Stimulated activated CD4-positive, alpha-beta T cell treated with anti-CD3 and anti-CD28 coated beads, Interleukin-2, amount 100 ng/mL, for 48 hours (primary cell): ENCODE measurements at places on chromosomes 12 and 14.
A peak's percentile ranks its signal among the peaks of the same experiment; 100 is the strongest.

DNA sequence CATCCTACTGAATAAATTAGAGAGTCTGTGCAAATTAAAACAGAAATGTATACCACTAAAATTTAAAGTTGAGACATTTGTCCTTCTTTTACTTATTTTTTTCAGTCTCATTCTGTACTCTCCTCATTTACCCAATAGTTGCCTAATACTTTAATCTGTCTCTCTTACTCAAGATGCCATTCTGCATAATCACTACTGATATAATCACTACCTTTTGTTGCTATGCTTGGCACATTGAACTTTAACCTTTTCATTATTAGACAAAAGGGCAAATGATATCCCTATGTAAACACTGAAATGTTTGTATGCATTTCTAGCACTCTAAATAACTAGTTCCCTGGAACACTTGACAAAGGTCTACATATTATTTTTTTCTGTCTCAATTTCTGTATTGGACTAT, 1108.3 kb upstream of the FLRT2 start:
- no peak for DNase-seq

DNA sequence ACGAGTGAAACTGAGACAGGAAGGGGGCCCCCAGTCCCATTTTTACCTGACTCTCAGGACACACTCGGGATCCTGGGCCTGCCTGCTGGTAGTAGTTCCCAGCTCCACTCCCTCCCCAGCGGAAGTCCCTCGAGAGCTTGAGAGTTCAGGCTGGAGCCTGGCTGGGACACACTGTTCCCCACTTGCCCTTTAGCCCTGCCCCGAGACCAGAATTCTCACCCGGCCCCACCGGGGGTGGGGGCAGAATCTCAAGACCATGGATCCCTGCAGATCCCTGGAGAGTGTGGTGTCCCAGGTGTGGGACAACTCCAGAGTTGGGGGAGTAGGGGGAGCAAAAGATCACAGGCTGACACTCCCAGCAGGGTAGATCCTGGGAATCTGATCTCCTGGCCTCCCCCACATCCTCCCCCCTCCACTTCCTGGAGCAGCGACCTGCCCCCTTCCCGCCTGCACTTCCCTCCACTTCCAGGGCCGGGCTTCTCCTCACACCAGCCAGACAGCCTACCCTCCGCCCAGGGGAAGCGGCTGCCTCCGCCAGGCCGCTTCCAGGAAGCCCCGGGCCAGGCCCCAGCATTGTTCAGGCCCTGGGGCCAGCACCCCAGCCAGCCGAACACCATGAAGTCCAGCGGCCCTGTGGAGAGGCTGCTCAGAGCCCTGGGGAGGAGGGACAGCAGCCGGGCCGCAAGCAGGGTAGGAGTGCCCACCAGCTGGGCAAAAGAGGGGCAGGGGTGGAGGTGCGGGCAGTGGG, at the start of gene TNS2:
Gene TNS2 (plus strand): TSS at position 495 of the 748 bp plus-strand sequence. CDS start 121 bp downstream, at position 616.
- no peak for DNase-seq

DNA sequence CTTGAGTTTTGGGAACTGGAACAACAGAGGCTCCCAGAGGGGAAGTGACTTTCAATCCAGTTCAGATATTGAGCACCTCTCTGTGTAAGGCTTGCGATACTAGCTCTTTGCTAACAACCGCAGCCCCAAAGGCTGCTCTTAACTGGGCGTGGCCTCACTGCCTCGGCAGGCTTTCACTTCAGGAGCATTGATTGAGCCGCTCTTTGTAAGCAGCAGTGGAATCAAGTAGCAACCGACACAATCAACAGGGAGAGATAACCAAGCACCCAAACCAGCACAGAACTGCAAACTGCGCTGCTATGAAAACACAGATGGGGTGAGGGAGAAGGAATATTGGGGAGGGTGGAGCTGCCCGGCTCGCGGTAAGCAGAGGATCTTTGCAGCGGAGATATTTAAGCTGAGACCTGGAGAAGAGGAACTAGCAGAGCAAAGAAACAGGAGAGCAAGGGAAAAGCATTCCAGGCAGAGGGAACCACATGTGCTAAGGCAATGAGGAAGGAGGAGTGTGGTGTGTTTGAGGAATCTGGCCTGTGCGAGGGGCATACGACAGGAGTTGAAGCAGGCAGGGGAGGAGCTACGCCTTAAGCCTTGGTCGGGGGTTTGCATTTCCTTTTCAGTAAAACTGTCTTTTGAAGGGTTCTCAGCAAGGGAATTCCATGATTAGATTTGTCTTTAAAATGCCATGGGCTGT, 17.3 kb upstream of the YY1 start:
- DNase-seq, result peak; percentile 52

DNA sequence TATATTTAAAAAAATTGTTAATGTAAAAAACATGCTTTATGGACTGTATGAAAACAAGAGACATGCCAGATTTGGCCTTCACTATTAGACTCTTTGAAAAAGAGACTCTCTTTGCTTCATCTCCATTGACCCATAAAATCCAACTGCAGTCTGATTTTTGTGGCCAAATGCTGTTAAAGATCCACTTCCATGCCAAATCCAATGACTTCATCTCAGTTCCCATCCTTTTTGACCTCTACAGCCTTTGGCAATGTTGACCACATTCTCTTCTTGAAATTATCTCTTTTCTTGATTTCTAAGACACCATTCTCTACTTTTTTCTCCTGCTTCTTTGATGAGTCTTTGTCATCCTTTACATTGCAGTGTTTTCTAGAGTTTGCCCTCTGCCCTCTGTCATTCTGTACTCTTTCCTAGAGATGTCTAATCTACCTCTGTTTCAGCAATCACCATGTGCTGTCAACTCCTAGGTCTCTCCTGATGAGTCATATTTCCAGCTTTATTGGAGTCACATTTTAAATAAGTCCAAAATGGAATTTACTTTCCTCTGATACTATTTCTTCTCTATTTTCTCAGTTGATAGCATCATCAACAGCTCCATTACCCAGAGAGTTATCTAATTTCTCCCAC, 2.4 kb downstream of the TMPRSS12 start:
- no peak for DNase-seq

DNA sequence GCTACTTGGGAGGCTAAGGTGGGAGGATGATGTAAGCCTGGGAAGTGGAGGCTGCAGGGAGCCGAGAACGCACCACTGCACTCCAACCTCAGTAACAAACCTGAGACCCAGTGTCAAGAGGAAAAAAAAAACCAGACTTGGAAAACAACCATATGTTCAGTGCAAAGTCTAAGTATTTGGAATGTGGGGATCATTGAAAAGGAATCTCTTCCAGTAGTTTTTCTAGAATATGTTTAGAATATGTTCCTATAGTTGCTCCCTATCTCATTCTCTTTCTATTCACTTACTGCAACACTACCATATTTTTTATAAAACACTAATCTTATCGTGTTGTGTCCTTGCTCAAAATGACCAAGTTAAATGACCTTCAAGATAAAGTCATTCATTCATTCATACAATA, 423.5 kb upstream of the SOX5 start:
- no peak for DNase-seq

DNA sequence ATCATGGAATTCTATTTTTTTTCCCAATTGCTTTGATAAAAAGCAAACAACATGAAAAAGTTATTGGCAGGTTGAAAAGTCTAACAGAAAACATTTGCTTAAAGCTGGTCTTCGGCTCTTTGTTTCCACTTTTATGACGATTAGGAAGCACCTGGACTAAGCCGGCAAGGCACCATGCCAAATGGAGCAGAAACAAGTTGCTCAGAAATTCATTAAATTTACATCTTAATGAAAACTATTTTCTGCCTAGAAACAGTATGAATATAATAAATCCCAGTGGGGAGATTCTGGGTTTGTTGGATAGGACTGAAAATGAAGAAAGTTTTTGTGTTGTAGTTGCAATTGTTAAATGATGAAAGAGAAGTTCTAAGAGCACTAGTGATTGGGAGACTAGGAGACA, 51.4 kb upstream of the OR9K2 start:
- no peak for DNase-seq

DNA sequence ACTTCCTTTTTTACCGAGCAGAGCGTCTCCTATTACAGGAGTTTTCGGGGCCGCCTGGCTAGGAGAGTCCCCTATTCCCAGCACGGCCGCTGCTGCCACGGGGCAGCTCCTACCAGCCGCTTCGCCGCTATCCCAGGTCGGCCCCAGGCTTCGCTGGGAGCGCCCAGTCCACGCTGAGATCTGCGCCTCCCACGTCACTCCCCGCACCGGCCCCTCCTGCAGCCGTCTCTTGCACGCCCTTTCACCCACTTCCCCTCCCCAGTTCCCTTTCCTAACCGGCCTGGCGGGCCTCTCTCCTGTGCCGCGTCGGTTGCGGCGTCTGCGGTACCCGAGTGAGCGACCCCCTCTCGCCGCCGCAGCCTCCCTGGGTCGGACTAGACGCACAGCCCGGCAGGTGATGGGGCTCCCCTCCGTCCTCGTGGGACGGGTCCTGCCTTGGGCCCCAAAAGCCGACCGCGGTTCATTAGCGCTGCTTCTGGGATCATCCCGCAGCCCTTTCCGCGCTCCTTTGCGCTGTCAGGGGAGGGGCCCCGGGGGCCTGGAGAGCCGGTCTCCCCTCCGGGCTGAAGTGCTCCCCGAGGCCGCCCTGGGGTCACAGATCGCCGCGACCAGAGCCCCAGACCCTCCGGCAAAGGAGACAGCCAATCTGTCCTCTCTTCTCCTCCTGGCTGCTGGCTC, 1318.4 kb downstream of the TMEM121 start:
- peak; percentile 47 for DNase-seq

GRCh38 chr12:95151406-95151805, 65.9 kb downstream of the FGD6 start:
- DNase-seq, result no peak

DNA sequence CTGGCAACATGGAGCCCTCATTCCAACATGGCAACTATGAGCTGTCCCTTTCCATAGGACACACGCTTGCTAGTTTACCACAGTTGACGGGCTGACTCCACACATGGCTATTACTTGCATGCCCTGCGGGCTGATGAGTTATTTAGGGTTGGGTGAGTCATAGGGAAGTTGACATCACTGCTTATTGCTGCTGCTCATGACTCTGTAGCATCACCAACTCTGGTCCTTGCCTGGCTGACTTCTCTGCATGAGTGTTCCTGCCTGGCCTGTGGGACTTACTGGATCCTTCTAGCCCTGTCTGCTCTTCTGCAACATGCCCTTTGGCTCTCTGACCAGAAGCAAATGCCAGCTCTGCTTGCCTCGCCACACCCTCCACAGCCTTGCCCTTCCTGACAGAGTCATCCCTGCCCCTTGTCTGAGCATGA, 199.5 kb downstream of the ANO6 start:
- DNase-seq, result peak; percentile 2

GRCh38 chr14:92759300-92759678, 10.9 kb upstream of the LGMN start:
- DNase-seq, result no peak

DNA sequence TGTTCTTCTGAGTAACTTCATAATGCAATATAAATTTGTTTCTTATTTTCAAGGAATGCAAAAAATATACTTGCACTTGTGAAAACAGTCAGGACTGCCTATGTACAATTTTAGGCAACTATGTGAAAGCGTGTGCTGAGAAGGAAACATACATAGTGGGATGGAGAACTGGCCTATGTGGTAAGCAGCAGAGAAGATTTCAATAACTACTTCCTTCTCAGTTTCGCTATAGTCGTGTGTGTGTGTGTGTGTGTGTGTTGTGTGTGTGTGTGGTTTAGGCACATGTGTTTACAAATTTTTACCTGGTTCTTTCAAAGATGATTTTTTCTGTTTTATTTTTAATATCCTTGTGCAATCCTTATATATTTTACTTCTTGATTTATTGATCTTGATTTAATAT, 211.8 kb downstream of the LRRK2 start:
- no peak for DNase-seq

DNA sequence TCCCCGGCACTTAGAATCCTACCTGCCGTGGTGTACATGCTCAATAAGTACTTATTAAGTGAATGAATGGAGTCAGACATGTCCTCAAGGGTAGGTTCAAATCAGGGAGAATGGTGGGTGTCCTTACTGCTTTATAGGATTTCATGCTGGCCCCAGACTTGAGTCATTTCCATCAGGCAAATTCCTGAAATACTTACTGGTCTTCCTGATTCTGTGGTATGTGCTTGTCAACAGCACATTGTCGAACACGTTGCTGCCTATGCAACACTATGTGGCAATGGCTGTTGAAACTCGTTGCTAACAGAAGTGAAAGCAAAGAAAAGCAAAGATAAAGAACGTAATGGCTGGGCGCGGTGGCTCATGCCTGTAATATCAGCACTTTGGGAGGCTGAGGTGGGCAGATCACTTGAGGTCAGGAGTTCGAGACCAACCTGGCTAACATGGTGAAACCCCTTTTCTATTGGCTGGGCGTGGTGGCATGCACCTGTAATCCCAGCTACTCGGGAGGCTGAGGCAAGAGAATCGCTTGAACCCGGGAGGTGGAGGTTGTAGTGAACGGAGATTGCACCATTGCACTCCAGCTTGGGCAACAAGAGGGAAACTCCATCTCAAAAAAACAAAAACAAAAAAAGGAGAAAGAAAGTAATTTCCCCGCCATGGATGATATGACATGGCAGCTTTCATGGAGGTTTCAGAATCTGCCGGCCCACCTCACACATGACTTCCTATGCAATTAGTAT, 214.9 kb downstream of the ZFP36L1 start:
- no peak for DNase-seq

GRCh38 chr14:75113932-75114539, 12.8 kb downstream of the NEK9 start:
- no peak for DNase-seq

- no peak for DNase-seq
Observed at GRCh38 chr12:47393403-47393790, 312.4 kb downstream of the RPAP3 start.

DNA sequence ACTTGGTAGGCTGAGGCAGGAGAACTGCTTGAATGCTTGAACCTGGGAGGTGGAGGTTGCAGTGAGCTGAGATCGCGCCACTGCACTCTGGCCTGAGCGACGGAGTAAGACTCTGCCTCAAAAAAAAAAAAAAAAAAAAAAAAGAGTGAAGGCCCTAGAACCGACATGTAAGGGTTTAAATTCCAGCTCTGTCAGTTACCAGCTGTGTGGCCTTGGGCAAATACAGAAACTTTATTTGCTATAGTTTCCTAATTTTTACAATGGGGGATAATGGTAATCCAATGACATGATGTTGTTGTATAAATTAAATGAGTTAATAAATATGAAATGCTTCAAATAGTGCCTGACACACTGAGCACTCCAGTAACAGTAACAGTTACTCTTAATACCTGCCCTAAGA, 19.6 kb upstream of the PYGL start:
- no peak for DNase-seq
